ENCODE measurements at places on chromosomes 2 and 18.

- no peak for DNase-seq
Measured at GRCh38 chr18:10453261-10453805, 1.1 kb upstream of the APCDD1 start.

GRCh38 chr2:172287605-172288315 lies 139.6 kb upstream of the ITGA6 start:
- no peak for DNase-seq

- DNase-seq = no peak
Measured at GRCh38 chr2:55948176-55948923, 24.8 kb upstream of the EFEMP1 start.

DNA sequence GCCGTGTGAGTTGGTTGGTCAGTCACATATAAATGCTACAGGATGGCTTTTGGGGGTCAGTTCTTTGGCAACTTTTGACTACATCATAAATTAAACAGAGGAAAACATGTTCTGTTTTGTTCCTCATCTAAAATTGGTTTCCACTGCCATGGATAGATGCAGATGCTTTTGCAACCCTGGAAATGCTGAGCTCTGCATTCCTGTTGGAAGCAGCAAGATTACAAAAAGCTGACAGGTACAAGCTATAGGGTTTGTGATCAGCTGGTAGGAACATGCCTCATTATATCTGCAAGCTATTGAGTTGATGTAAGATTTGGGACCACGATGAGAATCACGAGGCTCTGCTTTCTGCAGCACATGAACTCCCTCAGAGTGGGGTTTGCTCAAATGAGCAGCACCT lies 207.4 kb upstream of the TPO start:
- no peak for DNase-seq
